GM12864 (cell line): ENCODE measurements at places on chromosomes 16 and 17.

DNA sequence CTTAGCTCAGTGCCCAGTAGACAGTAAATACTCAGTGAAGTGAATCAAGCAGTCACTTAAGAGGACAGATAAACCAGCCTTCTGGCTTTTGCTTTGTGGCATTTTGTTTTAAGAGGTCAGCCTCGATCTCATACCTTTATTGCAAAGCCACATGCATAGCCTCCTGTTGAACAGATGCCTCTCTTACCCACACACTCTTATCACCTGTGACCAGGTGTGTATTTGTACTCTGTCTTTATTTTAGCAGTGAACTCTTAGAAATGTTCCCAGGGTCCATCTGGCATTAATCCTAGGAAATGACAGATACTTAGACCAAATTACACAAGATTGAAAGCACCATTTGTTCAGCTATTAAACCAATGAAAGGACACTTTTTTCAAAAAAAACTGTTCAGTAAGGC lies 1426.5 kb downstream of the CDH11 start:
- no peak for DNase-seq

GRCh38 chr17:33218698-33219601 lies 74.1 kb downstream of the ASIC2 start:
- DNase-seq = no peak

- DNase-seq = no peak
These were observed 121.2 kb downstream of the RPTOR start for GRCh38 chr17:80665792-80666191.

DNA sequence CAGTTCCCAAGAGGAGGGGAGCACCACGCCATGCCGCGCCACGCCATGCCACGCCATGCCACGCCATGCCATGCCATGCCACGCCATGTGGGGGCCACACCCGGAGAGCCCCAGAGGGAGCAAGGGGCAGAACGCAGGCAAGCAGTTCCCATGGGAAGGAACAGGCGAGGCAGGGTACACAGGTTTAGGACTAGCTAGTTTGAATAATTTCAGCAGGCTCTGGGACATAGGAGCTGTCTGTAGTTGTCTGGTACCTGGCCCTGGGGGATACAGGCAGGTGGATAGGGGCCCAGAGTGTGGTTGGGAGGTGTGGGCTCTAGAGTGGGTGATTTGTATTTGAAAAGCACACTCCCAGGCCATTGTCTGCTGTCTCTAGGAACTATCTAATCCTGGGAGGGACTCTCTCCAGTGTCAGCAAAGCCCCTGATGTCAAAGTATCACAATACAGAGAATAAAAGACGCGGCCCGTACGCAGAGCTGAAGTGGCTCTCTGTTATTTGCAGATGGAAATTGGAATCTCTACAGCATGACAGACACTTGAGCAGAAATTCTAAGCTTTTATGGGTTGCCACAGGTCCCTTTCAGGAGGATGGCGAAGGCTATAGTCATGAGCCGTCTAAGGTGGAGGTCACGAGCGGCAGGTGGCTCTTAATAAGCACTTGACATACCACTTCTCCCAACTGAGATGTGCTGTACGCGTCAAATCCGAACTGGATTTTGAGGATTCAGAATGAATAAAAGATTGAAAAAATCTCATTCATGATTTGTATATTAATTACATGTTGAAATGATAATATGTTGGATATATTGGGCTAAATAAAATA lies 220.8 kb upstream of the TNRC6C start:
- DNase-seq = no peak

- no peak for DNase-seq
These were observed 469.3 kb downstream of the CDH13 start for GRCh38 chr16:83095941-83096692.

GRCh38 chr17:47993031-47993564 lies 22.2 kb downstream of the CDK5RAP3 start:
- DNase-seq = no peak

DNA sequence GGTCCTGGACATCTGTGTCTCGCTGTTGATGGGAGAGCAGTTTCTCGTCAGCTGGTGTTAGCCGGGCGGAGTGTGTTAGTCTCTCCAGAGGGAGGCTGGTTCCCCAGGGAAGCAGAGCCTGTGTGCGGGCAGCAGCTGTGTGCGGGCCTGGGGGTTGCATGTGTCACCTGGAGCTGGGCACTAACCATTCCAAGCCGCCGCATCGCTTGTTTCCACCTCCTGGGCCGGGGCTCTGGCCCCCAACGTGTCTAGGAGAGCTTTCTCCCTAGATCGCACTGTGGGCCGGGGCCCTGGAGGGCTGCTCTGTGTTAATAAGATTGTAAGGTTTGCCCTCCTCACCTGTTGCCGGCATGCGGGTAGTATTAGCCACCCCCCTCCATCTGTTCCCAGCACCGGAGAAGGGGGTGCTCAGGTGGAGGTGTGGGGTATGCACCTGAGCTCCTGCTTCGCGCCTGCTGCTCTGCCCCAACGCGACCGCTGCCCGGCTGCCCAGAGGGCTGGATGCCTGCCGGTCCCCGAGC lies 17.9 kb downstream of the GAA start:
- DNase-seq = no peak

DNA sequence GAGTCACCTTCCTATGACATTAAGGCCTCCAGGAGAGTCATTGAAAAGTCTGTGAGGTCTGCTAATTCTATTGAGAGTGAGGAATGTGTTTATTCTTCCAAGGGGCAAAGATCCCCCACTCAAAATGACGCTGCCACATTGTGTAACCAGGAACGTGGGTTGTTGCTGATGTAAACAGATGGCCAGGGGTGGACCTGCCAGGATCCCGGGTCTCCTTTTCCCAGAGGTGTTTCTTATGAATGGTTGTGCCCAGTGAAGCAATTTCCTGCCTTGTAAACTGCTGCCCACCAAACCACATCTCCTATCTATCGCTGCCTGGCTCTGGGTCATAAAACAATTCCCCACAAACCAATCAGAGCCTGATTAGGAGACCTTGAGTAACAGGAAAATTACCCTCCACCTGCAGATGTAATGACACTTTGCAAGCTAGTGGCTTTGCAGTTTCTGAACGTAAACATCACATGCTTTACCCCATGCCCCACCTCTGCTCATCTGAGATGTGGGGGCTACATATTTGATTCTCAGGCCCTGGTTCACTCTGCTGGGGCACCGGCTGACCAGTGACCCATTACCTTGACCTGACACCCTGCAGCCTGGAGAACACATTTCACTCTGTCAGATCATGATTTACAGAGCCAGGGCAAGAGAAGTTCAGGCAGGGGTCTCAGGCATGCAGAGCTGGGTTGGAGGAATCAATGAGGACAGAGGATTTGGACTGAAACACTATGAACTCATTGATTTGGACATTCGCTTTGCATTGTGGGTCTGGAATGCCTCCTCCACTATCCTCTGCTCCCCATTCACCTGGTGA lies 33.1 kb upstream of the DDX52 start:
- DNase-seq = no peak

GRCh38 chr16:66273644-66274334 lies 92.7 kb upstream of the CDH5 start:
- DNase-seq = no peak

- no peak for DNase-seq
These were observed 90.0 kb downstream of the GNAO1 start for GRCh38 chr16:56281249-56281805.

GRCh38 chr17:77502626-77503292 lies 362.0 kb downstream of the SEC14L1 start:
- DNase-seq = no peak

DNA sequence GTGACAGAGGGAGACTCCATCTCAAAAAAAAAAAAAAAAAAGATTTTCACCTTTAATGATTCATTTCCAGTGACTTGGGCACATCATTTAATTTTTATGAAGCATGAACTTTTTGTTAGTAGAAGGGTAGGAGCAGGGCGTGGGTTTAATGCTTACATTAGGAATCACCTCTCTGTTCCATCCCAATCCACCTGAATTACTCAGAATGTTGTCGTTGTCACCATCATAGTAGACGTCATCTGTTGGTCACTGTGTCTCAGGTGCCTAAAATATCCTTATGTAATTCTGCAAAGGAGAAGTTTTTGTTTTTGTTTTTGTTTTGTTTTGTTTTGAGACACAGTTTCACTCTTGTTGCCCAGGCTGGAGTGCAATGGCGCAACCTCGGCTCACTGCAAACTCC lies 38.3 kb upstream of the TEKT3 start:
- no peak for DNase-seq

- DNase-seq = no peak
These were observed 622 bp downstream of the HOXB6 start for GRCh38 chr17:48603959-48604769.

- DNase-seq = no peak
These were observed 2.3 kb upstream of the G6PC1 start for GRCh38 chr17:42898147-42898811.

- no peak for DNase-seq
These were observed 533.2 kb upstream of the CDH5 start for GRCh38 chr16:65833171-65833871.

DNA sequence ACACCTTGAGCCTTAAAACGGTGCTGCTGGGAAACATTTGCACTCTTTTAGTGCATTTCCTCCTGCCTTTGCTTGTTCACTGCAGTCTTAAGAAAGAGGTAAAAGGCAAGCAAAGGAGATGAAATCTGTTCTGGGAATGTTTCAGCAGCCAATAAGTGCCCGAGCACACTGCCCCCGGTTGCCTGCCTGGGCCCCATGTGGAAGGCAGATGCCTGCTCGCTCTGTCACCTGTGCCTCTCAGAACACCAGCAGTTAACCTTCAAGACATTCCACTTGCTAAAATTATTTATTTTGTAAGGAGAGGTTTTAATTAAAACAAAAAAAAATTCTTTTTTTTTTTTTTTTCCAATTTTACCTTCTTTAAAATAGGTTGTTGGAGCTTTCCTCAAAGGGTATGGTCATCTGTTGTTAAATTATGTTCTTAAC lies 4.4 kb downstream of the SOX9 start:
- no peak for DNase-seq

GRCh38 chr16:89210904-89211515 lies 6.5 kb upstream of the ZNF778 start:
- no peak for DNase-seq

- no peak for DNase-seq
These were observed 334.1 kb downstream of the TOX3 start for GRCh38 chr16:52212841-52213240.

GRCh38 chr17:72397687-72398086 lies 276.9 kb downstream of the SOX9 start:
- DNase-seq = no peak

DNA sequence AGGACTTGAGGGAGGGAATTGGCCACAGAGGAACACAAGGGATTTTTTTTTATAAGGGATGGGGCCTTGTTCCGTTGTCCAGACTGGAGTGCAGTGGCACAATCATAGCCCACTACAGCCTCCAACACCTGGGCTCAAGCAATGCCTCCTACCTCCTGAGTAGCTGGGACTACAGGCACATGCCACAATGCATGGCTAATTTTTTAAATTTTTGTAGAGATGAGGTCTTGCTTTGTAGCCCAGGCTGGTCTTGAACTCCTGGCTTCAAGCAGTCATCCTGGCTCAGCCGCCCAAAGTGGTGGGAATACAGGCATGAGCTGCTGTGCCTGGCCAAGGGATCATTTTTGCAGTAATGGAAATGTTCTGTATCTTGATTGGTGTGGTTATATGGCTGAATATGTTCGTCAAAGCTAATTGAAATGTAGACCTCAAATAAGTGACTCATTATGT lies 56.9 kb downstream of the VMP1 start:
- DNase-seq = no peak

DNA sequence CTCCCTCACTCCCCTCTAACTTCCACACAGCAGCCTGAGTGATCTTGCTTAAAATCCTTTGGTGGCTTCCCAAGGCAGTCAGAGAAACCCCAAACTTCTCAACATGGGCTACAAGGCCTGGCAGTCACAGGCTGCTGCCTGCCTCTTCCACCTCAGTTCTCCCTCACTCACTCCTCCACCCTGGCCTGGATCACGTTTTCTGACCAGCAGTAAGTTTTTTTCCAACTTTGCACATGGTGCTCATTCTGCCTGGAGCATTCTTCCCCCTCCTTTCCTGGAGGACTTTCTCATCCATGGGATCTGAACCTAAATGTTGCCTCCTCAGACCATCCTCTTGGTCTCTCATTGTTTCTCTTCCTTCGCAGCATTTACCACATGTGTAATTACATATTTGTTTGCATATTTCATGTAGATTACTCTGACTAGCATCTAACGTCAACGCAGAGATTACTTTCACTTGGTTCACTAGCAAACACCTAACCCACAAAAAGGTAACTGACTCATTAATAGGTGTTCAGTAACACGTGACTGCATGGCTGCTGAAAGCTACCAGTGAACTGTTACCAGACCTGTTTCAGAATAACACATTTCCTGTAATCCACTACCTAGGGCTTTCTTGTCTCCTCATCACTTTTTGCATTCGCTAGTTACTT lies 17.1 kb downstream of the GNA13 start:
- DNase-seq = peak; percentile 88

DNA sequence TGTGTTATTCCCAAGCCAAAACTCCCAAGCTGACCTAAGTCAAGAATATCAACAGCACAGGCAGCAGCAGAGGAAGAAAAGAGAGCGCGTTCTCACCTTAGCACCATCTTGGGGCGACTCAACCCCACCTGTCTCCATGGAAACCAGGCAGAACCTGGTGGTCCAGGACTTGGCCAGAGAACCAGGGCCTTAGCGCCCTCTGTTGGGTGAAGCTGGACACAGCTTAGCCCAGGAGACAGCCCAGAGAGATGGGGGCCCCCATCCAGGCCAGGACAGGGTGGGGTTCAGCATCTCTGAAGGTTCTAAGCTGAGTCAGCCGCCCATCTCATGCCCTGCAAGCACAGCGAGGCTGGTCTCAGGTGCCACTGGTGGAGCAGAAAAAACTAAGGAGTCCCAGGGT lies 60.1 kb upstream of the TMEM132E start:
- DNase-seq = no peak

- DNase-seq = no peak
These were observed 28.9 kb downstream of the TMEM11 start for GRCh38 chr17:21185061-21185460.

GRCh38 chr16:3656491-3657468 lies 2.3 kb downstream of the DNASE1 start:
- DNase-seq = no peak

- DNase-seq = no peak
These were observed 367.5 kb downstream of the CPPED1 start for GRCh38 chr16:12436201-12436657.

GRCh38 chr17:34413443-34414119 lies 50.5 kb upstream of the CCL1 start:
- no peak for DNase-seq

DNA sequence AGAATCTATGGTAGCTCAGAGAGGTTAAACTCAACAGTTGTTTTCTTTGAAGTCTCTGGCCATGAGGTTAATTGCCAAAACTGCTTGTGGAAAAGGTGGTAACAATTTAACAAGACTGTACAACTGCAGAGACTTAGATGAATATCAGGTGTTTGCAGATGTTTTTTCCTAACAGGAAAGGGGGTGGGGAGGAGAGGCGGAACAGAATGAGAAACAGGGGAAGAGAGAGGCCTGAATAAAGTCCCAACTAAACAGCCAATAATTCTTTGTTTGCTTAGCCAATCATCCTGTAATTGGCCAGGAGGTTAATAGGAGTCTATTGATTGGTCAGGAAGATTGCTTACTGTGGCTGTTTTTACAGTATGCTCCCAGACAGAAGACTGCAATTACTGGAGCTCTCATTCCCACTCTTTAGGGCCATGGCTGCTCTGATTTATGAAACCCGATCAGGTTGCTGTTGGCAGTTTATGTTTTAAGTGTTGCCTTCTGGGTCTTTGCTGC lies 249.7 kb upstream of the TBX2 start:
- DNase-seq = no peak
